Calu3 (cell line): ENCODE measurements at places on chromosomes 2 and 18.

- no peak for DNase-seq
Observed at GRCh38 chr2:48633143-48633542, 15.5 kb downstream of the GTF2A1L start.

DNA sequence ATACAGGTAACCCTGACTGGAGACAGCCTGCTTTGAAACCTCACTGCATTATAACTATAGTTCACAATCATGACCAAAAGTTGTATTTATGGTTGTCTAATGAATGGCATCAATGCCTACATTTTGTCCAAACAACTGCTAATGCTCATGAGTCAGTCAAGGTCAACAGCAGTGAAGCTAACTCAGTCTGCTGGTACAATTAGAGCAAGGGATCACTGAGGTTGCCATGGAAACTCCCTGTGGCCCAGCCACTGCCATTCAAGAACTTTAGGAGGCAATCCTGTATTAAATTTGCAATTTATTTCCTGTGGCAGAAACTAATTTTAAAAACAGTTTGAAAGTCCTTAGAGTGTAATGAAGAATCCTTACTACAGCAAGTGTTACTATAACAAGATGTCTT lies 185.1 kb upstream of the SMAD7 start:
- DNase-seq, result no peak

GRCh38 chr2:45860136-45861121 lies 209.0 kb downstream of the PRKCE start:
- no peak for DNase-seq

DNA sequence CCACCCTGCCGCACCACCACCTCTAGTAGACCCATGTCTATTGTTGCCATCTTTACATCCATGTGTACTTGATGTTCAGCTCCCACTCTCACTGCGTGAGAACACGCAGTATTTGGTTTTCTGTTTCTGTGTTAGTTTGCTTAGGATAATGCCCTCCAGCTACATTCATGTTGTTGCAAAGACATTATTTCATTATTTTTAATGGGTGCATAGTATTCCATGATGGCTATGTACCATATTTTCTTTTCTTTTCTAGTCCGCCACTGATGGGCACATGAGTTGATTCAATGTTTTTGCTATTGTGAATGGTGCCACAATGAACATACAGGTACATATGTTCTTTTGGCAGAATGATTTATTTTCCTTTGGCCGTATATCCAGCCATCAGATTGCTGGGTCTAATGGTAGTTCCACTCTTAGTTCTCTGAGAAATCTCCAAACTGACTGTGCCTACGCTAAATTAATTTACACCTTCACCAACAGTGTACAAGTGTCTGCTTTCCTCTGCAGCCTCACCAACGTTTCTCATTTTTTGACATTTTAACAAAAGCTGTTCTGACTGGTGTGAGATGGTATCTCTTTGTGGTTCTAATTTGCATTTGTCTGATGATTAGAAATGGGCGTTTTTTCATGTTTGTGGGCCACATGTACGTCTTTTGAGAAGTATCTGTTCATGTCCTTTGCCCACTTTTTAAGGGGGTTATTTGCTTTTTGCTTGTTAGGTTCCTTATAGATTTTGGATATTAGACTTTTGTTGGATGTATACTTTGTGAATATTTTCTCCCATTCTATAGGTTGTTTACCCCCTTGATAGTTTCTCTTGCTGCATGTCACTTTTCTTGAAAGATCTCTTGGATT lies 10.5 kb upstream of the ZNF513 start:
- DNase-seq, result no peak

- DNase-seq, result no peak
Observed at GRCh38 chr2:20156836-20157192, 68.1 kb downstream of the SDC1 start.

GRCh38 chr2:218290316-218291261 lies 1.7 kb downstream of the TMBIM1 start:
- DNase-seq, result no peak

- no peak for DNase-seq
Observed at GRCh38 chr18:54215069-54215468, 9.4 kb downstream of the MBD2 start.
